Renal cortical epithelial cell (primary cell): ENCODE measurements at places on chromosomes 6 and 20. TPM values are rescaled to one million over a fixed set of nuclear protein-coding genes. Genes with fewer than 3 reads are reported as not detected.

DNA sequence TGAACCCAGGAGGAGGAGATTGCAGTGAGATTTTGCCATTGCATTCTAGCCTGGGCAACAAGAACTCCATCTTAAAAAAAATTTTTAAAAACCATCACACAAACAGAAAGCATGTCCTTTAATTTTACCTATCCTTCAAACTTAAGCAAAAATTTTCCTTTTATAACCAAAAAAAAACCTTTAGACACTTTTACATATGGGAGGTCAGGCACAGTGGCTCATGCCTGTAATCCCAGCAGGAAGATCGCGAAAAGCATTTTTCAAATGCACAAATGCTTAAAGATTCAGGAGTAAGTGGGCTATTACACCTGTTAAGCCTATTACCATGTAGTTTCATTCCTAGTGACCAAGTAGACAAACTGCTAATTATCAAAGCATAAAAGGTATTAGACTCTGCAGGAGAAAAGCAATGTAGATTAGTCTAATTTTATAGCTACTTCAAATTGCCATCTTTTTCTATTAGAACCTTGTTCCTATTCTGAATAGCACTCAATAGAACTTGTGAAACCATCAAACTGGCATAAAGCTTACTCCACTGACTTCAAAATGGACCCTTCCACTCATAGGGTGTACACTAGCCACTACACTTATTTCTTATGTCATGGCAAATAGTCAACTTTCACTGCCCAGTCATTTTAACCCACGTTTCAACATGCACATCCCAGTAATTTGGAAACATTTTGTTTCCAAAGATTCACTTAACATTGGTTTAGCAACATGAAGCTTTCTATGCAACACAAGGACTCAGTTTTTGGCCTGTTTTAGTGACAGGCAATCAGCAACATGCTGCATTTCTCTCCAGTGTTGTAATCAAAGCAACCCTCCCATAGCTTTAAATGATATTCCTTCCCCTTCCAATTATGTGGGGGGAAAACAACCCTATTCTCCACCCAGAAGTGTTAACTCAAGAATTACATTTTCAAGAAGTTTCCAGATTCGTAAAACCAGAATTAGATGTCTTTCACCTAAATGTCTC is 4.0 kb downstream of the EEF1A1 start:
- peak; percentile 13 for DNase-seq

GRCh38 chr6:15608396-15608795 is 54.4 kb downstream of the DTNBP1 start:
- DNase-seq: peak; percentile 84

GRCh38 chr6:87250019-87250418 is 72.4 kb upstream of the SMIM8 start:
- DNase-seq: no peak

The AKAP7 gene
- 6.9 and 20.4 TPM in 2 replicates for total RNA-seq

The CTCFL gene
- not detected in 2 replicates for total RNA-seq

DNA sequence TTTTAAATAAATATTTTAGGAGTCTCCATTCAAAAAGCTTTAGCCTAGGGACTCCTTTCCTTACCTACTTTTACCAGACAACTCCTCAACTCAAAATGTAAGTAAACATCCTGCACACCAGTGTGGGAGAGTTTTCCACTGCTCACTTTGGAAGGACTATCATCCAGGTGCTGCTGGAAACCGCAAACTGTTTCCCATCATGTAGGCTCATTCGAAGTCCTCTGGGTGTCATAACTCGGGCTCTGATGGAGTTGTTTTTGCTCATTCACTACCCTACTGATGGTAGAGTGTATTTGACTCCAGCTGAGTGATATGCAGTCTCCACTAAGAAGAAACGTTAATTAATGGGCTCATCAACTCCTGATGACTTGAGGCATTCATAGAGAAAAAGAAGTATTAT is 136.5 kb upstream of the AKAP12 start:
- no peak for DNase-seq
